ENCODE measurements at places on chromosomes 11 and 22. TPM values are rescaled to one million over a fixed set of nuclear protein-coding genes. Genes with fewer than 3 reads are reported as not detected.

SRPRA gene
- 112 TPM for total RNA-seq

NRIP3 gene
- total RNA-seq, result 15.3 TPM

MYO7A gene
- 0.07 TPM for total RNA-seq

OR6A2 gene
- 0.35 TPM for total RNA-seq

DNA sequence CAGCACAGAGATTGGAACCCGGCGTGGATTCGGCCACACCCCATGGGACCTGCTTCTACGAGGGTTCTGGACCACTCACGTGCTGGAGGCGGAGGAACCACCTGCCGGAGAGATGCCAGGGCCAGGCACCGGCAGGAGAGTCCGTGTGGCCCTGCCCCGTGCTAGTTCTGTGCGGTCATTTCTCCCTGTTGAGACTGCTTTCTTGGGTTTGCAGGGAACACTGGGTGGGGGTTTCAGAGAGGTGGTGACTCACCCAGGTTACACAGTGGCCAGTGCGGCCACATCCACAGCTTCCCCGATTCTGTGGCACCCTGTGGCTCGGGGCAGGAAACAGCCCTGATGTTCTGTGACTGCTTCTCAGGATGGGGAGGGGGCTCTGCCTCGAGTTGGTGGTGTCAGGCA is 3.6 kb upstream of the PHLDA2 start:
- peaks cover 7% of the 10 kb centered on the region for H3K4me1 ChIP-seq
- no peaks in the 10 kb centered on the region for H3K36me3 ChIP-seq
- H3K4me3 ChIP-seq, result no peak overlapping the region
- no peaks in the 10 kb centered on the region for H3K27me3 ChIP-seq
- no peak for DNase-seq

DNA sequence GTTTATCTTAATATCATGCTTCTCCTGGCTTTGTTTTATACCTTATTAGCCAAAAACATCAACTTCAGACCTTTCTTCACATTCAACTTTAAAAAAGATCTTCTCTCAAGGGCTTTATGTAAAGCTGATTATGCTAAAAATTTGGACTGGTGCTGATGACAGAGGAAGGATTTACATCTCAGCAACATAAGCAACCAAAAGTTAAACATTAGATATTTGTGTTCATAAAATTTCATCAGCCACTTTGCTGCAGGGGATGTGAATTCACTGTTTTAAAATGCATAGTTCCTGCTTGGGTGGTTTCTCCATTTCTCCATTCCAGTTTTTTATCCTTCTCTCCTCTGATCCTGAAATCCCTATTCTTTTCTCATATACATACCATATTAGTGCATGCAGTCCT is 398.6 kb upstream of the DDI1 start:
- H3K36me3 ChIP-seq, result no peaks in the 10 kb centered on the region
- H3K4me3 ChIP-seq, result no peak overlapping the region
- H3K4me1 ChIP-seq, result no peaks in the 10 kb centered on the region
- DNase-seq, result no peak
- H3K27me3 ChIP-seq, result no peaks in the 10 kb centered on the region

DNA sequence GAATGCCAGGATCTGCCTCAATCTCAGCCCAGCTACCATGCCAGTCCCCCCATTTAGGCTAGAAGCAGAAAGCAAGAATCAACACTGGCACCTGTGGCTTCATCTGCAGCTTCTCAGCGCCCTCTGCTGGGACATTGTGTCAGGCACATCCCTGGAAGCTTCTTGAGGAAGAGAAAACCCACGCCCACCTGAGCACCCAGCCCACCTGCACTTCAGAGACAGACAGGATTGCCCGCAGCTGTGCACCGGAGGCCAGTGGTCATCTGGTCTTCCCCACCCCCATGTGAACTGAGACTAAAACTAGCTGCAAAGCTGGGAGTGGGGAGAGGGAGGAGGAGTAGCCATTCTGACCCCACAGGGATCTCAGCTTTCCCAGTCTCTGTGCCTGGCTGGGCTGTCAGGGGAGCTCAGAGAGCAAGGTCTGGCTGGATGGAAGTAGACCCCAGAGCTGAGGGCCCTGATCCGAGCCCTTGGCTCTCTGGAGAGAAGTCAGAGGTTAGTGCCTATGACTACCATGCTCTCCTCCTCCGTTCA is 66.8 kb downstream of the FEZ1 start:
- H3K4me1 ChIP-seq, result peaks cover 7% of the 10 kb centered on the region
- peaks cover 5% of the 10 kb centered on the region for H3K27me3 ChIP-seq
- DNase-seq, result peak; percentile 80
- no peaks in the 10 kb centered on the region for H3K36me3 ChIP-seq

DNA sequence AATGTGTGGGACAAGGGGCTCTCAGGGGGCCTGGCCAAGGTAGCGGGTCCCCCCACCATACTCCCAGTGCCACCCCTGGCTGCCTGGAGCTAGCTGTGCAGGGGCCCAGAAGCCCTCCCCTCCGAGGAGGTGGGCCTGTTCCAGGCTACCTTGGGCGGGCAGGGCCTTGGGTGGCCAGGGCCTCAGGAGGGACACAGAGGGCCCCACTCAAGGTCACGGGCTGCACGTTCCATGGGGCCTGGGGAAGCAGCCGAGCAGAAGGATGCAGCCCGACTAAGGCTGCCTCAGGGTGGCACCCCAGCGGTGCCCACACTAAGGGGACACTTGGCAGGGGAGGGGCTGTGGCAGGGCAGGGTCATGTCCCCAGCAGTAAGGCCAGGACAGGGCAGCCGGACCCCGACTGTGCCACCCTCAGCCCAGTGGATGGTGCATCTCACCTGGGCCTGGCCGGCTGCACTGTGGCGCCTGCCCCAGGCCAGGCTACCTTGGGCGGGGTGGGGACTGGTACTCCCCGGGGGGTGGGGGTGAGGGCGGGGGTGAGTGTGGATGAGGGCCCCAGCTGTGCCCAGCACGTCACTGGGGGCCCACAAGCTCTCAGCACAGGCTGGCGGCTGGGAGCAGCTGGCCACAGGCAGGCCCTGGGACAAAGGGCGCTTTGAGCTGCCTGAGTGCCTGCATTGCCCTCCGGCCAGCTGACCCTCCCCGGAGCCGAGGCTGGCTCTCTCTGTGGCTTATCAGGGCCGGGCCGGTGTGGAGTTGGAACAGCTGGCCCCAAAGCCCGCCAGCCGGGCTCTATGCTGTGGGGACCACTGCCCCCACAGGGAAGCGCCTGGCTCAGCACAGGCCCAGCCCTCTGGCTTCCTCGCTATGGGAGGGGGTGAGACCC is 117.1 kb downstream of the KCNQ1 start:
- H3K27me3 ChIP-seq, result peaks cover 38% of the 10 kb centered on the region
- no peaks in the 10 kb centered on the region for H3K4me1 ChIP-seq
- H3K27ac ChIP-seq, result no peak overlapping the region
- no peak overlapping the region for H3K4me3 ChIP-seq

DNA sequence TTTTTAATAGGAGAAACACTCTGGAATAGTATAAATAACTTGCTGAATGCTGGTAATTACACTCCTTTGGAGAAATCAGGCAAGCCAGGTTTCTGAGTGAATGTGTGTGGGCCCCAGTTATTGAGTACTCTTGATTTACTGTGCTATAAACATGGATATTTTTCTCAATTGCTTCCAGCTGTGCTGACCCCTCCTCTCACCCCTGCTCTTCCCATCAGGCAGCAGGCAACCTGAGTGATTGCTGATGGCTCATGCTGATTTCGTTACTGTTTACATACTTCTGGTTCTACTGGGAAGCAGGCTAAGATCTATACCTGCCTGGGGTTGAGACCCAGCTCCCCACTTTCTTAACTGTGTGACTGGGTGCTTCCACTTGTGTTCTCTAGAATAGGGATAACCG is 68.5 kb downstream of the DHCR7 start:
- no peak for DNase-seq
- no peak overlapping the region for H3K4me3 ChIP-seq
- no peaks in the 10 kb centered on the region for H3K4me1 ChIP-seq
- H3K27me3 ChIP-seq, result no peaks in the 10 kb centered on the region
- no peak overlapping the region for H3K27ac ChIP-seq

DNA sequence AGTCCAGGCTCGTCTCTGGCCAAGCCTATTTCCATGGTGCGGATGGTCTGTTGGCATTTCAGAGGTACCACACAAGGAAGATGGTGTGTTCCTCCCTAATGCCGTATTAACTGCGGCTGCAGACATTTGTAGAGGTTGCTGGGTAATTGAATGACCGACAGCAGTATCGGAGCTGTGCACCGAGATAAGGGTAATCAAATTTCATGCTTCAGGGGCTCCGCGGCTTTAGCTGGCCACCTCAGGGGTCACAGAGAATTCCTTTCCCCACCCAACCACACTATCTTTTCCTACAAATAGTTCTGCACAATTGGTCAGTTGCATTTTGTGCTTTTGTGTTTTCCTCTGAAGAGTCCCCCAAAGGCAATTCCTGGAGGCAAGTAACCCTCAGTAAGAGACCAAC is 297.4 kb downstream of the OPCML start:
- no peak for DNase-seq
- H3K27ac ChIP-seq, result no peak overlapping the region
- no peak overlapping the region for H3K4me3 ChIP-seq
- H3K36me3 ChIP-seq, result no peaks in the 10 kb centered on the region
- no peaks in the 10 kb centered on the region for H3K4me1 ChIP-seq
- H3K27me3 ChIP-seq, result no peaks in the 10 kb centered on the region

DNA sequence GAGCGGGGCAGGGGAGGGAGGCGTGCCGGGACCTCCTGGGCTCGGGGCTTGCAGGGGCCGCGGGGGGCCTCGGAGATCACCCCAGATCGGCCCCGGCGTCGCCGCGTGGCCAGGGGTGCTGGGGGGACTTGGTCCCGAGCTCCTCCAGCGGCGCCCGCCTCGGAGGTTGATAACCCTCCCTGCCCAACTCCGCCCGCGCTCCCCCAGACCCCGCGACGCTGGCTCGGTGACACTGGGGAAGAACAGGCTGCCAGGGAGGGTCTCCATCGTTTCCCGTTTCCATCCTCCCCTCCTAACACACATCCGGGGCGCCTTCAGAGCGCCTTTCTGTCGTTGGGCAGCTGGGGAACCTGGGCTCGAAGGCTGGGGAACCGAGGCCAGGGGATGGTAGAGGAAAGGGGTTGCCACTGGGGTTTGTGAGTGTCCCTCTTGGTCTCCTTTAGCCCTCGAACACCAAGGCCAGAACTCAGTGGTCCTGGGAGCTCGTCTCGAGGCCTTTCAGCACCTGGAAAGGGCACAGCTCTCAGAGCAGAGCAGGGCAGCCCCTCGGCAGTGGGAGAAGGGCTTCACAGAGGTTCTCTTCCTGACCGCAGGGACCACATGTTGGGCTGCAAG is 431 bp downstream of the SLC37A2 start:
- peaks cover 8% of the 10 kb centered on the region for H3K4me1 ChIP-seq
- H3K4me3 ChIP-seq, result no peak overlapping the region
- H3K27ac ChIP-seq, result no peak overlapping the region
- H3K27me3 ChIP-seq, result no peaks in the 10 kb centered on the region
- H3K36me3 ChIP-seq, result no peaks in the 10 kb centered on the region

DNA sequence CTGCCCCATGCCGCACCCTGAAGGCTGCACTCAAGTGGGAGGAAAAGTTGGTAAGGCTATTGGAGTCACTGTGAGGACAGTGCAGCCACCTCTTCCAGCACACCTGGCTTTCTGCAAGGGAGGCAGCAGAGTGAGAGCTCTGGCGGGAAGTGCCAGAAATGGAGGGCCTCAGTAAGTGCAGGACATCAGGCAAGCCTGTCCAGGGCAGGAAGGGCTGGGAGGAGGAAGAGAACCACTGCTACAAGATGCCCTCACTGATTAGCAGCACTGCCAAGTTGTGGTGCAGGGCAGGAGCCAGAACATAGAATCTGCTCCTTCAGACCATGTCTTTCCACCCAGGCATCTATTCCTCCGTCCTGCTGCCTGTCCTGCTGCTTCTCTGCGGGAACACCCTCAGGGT is 61.2 kb upstream of the CLTCL1 start:
- no peak overlapping the region for H3K4me3 ChIP-seq
- H3K4me1 ChIP-seq, result no peaks in the 10 kb centered on the region
- DNase-seq, result no peak
- no peak overlapping the region for H3K27ac ChIP-seq
- H3K36me3 ChIP-seq, result peaks cover 96% of the 10 kb centered on the region

- no peaks in the 10 kb centered on the region for H3K4me1 ChIP-seq
- H3K27me3 ChIP-seq, result no peaks in the 10 kb centered on the region
- H3K27ac ChIP-seq, result no peak overlapping the region
- DNase-seq, result no peak
- H3K36me3 ChIP-seq, result peaks cover 98% of the 10 kb centered on the region
These were observed 18.8 kb downstream of the SNX19 start for GRCh38 chr11:130897262-130898182.

DNA sequence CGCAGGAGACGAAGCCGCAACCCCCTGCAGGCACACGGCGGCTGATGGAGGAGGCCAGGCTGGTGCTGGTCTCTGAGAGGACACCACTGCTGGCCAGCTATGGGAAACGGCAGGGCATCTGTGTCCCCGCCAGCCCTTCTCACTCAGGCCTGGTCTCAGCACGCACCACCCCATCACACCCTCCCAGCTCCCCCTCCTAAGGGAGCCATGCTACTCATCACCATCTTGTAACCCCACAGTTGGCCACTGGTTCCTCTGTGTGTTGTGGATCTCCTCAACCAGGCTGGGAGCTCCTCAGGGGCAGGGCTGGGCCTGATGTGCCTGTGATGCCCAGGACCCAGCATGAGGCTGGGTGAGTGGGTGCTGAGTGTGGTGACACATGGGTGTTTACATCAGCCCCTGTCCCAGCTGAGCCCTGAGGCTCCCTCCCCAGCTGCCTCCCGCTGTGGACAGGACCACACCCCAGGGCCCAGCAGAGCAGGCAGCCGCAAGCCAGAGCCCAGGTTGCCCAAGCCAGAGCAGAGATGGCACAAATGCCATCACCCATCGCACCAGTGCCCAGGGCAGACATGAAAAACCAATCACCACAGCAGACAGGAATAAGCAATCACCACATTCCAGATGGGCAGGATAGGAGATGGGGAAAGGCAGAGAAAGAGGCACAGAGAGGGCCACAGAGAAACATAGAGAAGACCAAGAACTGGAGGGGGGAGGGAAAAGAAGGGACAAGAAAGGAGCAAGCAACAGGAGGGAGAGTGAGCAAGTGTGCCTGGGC is 8.2 kb downstream of the ARVCF start:
- no peak overlapping the region for H3K27ac ChIP-seq
- peaks cover 64% of the 10 kb centered on the region for H3K4me1 ChIP-seq
- DNase-seq, result peak; percentile 54
- H3K27me3 ChIP-seq, result no peaks in the 10 kb centered on the region
- H3K36me3 ChIP-seq, result peaks cover 22% of the 10 kb centered on the region

GRCh38 chr11:7630002-7630401 is 43.3 kb downstream of the CYB5R2 start:
- no peaks in the 10 kb centered on the region for H3K36me3 ChIP-seq
- H3K27ac ChIP-seq, result no peak overlapping the region
- H3K4me3 ChIP-seq, result no peak overlapping the region
- DNase-seq, result no peak
- H3K27me3 ChIP-seq, result peaks cover 10% of the 10 kb centered on the region

DNA sequence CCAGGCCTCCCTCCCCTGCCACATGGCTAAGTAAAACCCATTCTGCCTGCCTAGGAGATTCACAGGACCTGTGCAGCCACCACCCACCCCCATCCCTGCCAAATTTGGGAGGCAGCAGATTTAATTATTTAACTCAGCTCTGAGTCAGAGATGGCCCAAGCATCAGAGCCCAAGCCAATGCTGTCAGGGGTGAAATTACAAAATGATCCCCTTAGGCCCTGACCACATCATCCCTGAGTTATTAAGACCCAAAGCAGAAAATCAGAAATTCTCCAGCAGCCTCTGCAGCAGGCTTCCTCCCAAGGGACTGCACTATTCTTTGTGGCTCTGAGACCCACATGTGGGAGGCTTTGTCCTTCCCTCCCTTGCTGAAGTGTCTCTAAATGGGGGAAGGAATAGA is 52.8 kb upstream of the RRAS2 start:
- H3K27ac ChIP-seq, result no peak overlapping the region
- peaks cover 22% of the 10 kb centered on the region for H3K4me1 ChIP-seq
- no peaks in the 10 kb centered on the region for H3K36me3 ChIP-seq
- no peak overlapping the region for H3K4me3 ChIP-seq

GRCh38 chr11:35663408-35663702 is 780 bp downstream of the TRIM44 start:
- peak overlapping the region; percentile 89 for H3K27ac ChIP-seq
- H3K36me3 ChIP-seq, result peaks cover 8% of the 10 kb centered on the region
- no peaks in the 10 kb centered on the region for H3K27me3 ChIP-seq
- H3K4me1 ChIP-seq, result peaks cover 16% of the 10 kb centered on the region
